Kasumi-1 (cell line): ENCODE measurements at places on chromosomes 12 and 14.

GRCh38 chr12:24955853-24956252 is 7.0 kb upstream of the BCAT1 start:
- no peak for DNase-seq

DNA sequence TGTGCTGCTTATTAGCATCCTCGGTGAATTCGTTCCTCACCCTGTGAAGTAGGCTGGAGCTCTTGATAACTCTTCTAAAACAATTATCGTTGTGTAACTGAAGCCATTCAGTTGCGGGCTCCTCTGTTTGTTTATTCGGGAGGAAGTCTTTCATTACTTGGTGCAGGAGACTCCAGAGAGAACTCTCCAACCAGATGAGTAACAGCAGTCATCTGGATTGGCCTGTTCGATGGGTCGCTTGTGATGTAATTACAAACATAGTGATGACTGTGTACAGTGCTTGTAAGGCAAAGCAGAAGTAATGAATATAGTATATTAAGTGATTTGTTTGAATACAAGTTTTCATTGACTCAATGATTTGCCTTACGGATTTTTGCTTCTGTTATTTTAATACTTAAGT is 10.9 kb downstream of the ATP6V0A2 start:
- DNase-seq: no peak

- peak; percentile 34 for DNase-seq
Observed at GRCh38 chr12:49783917-49784676, 42.7 kb downstream of the TMBIM6 start.

DNA sequence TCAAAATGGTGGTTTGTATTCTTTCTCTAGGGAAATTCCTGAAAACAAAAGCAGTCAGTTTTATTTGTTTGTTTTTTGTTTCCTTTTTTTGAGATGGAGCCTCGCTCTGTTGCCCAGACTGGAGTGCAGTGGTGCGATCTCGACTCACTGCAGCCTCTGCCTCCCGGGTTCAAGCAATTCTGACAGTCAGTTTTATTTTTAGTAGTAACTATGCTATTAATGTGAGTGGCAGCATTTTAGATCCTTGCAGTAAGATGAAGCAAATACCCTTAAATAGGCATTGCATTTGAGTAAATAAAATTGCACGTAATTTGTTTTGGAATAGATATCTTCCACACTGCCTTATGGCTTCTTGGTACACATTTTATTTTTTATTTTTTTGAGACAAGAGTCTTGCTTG is 23.6 kb downstream of the YY1 start:
- DNase-seq: no peak

DNA sequence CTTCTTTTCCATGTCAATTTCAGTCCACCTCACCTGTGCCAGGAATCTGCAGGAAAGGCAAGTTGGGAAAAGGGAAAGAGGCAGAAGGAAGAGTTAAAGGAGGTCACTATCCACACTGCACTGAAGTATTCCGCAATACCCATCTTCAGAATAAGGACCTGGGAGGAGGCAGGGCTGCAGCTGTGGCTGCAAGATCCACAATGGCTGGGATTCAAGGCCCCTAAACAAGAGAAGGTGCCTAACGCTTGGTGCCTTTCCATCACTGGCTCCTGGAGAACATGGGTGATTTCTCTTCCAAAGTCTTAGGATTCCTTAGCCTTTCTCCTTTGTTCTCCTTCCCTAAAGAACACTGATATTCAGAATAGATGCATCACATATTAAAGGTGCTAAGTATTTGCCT is 204.0 kb downstream of the GRIN2B start:
- no peak for DNase-seq

- DNase-seq: no peak
Observed at GRCh38 chr14:70350078-70350477, 9.4 kb downstream of the COX16 start.

DNA sequence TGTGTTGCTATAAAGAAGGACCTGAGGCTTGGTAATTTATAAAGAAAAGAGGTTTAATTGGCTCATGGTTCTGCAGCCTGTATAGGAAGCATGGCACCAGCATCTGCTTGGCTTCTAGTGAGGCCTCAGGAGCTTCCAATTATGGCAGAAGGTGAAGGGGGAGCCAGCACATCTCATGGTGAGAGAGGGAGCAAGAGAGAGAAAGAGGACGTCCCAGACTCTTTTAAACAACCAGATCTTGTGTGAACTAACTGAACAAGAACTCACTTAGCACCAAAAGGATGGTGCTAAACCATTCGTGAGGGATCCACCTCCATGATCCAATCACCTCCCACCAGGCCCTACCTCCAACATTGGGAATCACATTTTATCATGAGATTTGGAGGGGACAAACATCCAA is 6.1 kb upstream of the SNAPC1 start:
- DNase-seq: no peak

DNA sequence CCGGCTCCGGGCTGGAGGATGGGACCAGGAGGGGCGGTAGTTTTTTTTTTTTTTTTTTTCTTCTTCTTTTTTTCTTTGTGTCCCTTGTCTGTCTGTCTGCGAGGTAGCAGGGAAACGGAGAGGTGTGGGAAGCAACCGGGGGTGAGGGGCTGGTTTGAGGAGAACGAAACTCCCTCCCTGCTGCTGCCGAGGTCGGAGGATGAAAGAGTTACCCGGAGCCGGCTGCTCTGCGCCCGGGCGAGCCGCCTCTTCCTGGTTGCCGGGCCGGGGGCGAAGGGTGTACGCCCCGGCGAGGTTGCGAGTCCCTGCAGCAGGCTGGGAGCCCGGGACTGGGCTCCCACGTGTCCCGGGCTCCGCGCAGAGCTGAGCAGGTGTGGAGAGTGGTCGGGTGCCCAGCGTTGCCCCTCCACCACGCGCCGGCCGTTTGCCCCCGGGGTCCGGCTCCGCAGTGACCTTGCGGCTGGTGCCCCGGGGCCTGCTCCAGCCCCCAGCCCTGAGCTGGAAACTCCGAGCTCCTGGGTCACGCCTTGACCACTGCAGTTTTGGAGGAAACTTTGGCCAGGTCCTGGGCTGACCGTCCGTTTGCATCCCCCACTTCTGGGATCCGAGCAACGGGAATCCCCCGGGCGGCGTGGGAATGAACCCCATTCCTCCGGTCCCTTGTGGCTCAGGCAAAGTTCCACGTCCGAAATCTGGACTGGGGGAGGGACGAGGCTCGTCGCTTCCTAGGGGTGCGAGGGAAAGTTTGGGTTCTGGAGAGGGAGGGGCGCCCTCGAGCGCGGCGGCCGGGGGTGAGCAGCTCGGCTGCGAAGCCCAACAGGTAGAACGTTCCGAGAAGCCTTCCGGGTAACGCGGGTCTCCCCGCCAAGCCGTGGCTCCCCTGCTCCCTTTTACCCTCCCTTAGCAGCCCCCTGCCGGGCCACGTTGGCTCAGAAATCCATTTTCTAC is 1.3 kb downstream of the CHST11 start:
- DNase-seq: no peak

- no peak for DNase-seq
Observed at GRCh38 chr12:56348776-56349175, 10.1 kb downstream of the IL23A start.

- DNase-seq: no peak
Observed at GRCh38 chr12:87157791-87158190, 871.4 kb downstream of the C12orf50 start.

DNA sequence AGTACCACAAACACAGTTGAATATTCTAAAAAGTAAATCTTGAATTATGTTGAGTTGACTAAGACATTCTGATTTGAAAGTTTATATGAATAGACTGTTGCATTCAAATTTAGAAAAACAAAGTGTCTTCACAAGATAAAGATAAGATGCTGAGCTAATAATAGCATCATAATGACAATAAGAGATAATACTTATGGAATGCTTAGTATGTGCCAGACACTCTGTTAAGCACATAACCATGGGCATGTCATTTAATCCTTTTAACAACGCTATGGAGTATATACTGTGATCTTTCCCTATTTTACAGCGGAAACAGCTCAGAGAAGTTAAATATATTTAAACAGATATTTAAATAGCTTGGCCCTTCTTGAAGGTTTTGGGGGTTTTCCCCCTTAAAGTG is 163.4 kb downstream of the SRGAP1 start:
- no peak for DNase-seq

DNA sequence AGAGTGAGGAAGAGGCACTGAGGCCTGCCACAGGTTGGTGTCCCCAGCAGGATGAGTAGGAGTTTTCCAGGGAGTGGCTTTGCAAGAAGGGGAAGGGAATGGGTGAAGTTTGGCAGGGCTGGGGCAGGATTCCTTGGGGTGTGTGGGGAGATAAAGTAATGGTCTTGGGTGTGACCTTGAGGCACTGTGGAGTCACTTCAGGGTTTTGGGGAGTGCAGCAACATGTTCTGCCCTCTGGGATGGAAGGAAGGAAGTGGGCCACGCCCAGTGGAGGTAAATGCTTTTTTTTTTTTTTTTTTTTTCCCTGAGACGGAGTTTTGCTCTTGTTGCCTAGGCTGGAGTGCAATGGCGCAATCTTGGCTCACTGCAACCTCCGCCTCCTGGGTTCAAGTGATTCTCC is 108.9 kb downstream of the ADCK1 start:
- DNase-seq: no peak

DNA sequence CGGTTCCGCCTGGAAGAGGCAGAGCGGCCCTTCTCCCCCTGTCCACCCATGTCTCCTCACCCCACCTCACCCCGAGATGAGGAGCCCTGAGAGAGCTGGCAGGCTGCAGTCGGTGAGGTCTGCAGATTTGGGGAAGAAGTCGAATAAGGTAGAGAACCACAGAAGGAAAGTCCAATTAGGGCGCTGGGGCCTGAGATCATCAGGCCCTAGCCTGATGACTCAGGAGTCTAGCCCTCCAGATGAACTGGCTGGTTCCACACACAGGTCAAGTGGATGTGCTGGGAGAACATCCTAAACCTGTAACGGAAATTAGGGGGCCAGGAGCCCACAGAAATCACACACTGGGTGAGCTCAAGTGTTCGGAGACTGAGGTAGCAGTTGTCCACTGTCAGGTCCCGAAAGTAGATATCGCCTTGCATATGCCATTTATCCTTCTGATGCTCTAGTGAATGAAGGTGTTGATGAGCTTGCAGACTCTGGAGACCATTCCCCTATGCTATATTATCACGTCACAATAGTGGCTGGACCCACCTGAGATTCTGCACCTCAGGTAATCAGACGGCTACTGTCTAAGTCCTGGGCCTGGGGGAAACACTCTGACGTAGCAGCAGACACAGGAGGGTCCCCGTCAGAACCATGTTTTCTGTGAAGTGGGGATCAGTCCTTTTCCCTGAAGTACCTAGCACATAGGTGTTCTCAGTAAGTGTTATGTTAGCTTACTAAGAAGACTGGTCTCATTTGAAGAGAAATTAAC is 886 bp upstream of the METTL17 start:
- no peak for DNase-seq

DNA sequence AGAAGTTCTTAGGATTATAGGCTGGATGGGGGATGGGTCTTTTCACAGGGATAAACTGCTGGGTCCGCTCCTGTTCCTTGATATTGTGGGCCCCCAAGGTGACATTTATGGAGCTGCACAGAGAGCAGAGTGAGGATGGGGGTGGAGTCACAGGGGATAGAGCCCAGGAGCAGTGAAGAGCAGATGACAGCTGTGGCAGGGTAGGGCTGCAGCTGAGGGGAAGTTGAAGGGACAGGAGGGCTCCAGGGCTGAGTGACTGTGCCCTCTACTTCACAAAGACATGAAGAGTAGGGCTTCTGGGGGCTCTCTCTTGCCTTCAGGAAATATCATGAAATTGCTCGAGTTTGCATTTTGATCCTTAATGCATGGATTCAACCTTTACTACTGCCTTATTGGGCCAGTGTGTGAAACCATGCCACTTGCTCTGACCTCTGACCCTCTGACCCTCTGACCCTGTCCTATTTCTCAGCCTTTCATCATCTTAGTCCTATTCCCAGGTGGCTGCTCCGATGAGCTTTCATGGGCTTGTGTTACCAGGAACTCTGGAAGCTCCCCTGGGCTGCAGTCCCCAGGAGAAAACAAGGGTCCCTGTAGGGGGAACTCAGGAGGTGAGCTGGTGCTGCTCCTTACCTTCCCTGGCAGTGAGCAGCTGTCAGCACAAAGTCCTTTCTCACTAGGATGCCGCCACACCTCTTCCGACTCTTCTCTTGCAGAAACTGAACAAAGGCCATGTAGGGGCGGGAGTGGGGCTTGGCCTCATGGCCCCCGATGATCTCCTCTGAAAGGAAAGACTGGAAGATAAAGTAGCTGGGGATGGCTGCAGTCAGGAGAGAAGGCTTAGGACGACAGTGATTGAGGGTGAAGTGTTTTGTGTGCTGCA is 1.6 kb downstream of the GZMH start:
- DNase-seq: peak; percentile 44

- DNase-seq: no peak
Observed at GRCh38 chr12:69779928-69780327, 41.3 kb downstream of the RAB3IP start.

GRCh38 chr12:53211476-53212381 is 4.7 kb upstream of the ITGB7 start:
- DNase-seq: peak; percentile 39

GRCh38 chr14:30559638-30560091 is 707 bp downstream of the G2E3 start:
- peak; percentile 30 for DNase-seq

DNA sequence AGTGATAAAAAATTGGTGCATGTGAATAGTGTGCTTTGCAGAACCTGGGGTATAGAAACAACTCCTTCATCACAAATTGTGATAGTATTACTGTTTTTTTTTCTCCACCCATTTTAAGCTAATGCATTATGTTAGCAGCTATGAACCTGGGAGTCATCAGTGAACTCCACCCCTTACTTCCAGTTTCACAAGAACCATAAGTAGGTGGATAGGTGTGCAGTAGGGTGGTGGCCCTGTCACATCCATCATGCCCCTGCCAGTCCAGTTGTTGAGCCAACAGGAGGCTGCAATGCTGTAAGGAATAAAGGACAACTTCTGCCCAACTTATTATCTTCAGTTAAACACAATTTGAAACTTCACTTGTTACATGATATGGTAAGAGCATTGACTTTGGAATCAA is 85.7 kb downstream of the ABCD2 start:
- DNase-seq: no peak

- no peak for DNase-seq
Observed at GRCh38 chr14:31884238-31884637, 192.9 kb upstream of the ARHGAP5 start.

DNA sequence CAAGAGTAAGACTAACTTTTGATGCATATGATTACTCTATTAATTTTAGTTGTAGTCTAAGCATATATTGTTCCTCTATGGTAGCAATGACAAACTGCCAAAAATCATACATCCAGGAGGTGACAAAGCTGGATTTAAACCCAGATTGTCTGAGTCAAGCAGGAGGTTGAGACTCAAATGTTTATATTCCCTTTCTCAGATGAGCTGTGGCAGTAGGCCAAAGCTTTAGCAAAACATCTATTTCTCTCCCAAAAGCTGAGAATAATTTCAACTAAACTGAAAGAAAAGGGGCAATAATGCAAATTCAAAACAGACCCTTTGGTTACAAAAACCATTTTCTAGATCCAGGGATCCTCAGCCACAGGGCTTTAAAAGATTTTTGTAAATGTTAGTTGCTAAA is 173.6 kb downstream of the SEC23A start:
- no peak for DNase-seq

DNA sequence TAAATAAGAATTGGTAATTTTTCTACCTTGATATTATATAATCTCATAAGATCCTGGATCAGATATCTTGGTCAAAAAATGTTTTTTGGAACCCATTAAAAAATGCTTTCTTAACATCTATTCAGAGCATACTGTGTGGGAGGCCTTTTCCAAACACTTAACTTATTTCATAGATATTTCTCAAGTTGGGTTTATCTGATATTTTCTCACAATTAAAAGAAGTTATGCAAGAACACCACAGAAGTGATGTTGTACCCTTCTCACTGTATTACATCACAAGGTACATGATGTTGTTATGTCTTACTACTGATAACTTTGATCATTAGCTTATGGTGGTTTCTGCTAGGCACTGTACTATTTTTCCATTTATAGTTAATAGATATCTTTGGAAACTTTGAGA is 23.4 kb upstream of the PRPF39 start:
- DNase-seq: no peak

GRCh38 chr12:3033539-3033867 is 43.7 kb upstream of the TSPAN9 start:
- DNase-seq: no peak
